ENCODE measurements at places on chromosomes 12 and 14.
A peak's percentile ranks its signal among the peaks of the same experiment; 100 is the strongest.

DNA sequence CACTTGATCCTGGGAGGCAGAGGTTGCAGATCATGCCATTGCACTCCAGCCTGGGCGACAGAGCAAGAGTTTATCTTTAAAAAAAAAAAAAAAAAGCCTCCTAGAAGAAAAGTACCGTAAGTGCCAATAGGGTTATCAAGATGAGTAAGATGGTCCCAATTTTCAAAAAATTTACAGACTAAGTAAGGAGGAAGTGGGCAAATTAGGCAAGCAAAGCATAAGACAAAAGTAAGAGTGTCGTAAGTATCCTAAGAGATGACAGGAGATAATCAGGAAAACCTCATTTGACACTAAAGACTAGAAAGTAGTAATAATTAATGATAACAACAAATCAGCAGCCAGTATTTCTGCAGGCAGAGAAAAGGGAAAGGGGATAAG is 12.2 kb downstream of the PYM1 start:
- no peak for DNase-seq

GRCh38 chr12:85920324-85920947 is 46.3 kb downstream of the NTS start:
- peak; percentile 6 for DNase-seq

DNA sequence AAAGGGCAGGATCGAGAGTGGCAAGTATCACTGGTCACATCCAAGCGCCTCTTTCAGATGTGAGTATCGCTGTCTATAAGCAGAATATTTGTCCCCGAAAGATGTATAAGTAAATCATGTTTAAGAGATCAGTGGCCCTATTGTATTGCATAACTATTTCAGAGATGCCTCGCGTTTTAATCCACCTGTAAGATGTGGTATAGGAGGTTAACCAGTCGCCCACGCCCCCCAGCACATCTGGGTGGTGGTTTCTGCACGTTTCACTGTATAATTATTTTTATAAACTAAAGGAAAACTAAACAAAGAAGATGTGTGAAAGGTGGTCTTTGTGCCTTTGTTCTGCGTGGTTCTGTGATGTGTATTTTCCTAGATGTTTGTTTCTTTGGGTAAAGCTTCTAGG is 28.9 kb downstream of the RIMBP2 start:
- no peak for DNase-seq

DNA sequence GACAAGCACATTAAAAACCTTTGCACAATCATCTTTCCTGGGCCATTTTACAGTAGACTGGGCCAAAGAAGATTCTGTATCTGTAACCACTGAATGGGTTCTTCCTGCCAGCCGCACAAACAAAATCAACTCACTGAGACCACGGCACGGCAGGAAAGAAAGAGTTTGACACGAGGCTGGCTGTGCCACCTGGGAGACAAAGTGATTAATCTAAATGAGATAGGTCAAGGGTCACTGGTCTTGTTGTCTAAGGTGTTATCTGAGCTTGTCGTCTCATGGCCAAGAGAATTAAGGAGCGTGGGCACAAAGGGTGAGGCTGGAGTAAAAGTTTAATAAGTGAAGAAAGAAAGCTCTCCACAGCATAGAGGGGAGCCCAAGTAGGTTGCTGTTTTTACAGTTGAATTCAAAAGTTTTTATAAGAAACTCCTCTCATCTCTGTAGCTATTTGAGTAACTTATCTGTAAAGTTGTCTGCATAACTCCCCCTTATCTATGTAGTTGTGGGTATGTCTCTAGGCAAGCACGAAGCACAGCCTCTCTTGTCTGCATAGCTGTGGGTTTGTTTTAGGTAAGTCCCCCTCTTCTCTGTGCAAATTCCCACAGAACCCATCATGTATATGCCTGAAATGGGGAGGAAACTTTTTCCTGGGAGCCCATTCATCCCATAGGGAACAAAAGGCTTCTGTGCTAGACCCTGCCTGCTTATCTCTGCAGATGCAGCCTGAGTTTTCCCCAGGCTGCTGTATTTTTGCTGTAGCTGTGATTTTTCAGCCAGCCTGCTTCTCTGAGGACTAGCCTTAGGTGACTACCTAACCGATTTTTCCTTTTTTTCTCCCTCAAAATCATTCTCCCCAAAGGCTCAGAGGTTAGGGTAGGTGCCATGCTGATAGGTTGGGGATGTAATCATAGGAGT is 1314.6 kb upstream of the TMEM132C start:
- DNase-seq = no peak

DNA sequence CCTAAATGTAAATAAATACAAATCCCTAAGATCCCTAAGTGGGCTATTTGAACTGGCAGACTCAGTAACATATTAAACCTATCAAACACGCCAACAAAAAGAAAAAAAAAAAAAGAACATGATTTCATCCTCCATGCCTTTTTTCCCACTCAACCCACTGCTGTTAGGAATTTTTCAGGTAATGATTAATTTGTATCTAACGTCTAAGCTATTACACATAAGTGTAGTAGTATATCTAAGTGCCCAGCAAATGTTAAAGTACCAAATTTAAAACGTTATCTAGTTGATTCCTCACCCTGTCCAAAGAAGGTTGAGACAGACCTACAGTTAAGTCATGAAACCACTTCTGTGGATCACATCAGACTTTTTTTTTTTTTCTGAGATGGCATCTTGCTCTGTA is 16.4 kb upstream of the ARID4A start:
- no peak for DNase-seq

- DNase-seq = no peak
These were observed 148.4 kb downstream of the RPAP3 start for GRCh38 chr12:47557386-47557785.

DNA sequence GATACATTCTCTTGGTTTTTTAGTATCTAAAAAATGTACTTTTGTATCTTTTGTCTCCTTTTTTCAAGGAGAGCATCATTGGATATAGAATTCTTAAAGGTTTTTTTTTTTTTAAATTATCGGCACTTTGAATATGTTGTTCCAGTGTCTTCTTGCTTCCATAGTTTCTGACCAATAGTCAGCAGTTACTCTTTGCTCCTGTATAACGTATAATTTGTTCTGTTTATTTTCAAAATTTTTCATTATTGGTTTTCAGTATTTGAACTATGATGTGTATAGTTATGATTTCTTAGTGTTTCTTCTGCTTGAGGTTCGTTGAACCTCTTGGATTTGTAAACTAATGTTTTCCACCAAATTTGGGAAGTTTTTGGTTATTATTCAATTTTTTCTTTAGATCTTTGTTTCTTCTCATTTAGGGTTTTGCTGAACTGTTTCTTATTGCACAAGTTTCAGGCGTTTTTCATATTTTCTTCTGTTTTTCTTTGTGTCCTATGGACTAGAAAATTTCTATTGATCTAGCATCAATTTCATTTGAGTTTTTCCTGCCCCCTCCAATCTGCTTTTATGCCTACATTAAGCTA is 93.9 kb downstream of the PLBD1 start:
- peak; percentile 1 for DNase-seq

GRCh38 chr12:47763481-47764346 is 5.0 kb upstream of the RAPGEF3 start:
- DNase-seq = no peak

GRCh38 chr14:69360438-69361108 is 37.5 kb downstream of the ERH start:
- no peak for DNase-seq

DNA sequence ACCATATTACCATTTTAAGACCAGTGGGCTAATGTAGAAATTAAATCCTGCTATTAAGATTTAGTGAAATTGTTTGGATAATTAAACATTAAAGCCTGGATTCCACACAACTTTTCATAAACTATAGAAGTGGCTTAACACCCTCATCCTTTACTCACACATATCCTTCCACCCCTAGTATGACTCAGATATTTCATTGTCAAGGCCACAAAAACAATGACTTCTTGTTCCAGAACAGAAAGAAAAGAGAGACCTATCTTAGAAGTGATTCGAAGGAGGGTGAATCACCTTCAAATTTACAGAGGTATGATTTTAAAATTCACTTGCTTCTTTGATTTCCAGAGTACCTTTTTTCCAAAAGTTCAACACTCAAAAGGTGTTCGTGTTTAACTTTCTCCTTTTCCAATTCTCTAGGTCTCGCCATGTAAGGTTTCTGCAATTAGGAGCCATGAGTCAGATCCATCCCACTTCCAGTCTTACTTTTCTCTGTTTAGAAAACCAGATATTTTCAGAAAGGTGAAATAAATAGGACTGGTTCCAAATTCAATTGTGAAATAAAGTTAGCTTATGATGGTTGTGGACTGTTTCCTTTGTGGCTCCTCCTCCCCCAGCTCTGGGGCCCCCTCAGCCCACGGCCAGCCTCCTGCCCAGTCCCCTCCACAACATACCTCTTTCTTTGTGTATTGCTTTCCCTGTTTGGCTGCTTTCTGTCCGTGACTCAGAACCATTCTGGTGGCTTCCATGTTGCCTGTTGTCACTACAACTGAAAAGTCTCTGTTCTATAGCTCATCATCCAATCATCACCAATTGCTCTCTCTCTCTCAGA is 24.6 kb upstream of the MGP start:
- DNase-seq = no peak

DNA sequence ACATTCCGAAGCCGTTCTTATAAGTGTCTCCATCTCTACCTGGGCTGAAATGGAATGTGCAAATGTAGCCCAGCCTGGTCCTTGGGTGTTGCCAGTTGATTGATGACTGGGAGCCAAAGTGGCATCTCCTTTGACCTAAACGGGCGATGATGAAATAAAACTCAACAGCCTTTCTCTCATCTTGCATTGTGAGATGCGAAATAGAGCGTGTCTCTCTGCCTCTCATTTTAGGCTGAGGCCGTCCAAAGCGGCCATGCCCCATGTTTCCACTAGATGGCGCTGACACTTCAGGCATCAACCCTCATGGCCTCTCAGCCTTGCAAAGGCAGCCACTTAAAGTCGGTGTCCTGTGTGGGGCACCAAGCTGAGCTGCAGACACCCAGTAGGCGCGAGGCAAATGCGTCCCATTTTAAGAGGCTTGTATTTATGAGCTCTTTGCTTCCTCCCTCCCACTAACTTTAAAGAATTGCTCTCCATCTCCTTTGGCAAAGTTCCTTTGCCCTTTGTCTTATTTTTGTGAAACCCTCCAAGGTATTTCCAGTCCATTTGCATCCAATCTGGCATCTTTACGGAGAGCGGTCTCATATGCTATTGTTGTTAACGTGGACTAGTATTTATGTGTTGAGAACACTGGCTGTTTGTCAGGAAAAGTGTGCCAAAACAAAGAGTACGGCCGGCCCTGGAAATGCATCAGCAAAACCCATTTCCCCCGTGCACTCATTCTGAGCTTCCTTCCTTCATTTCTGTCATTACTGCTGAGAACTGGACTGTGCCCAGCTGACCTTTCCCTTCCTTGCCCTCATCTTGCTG is 25.0 kb downstream of the GPRC5A start:
- DNase-seq = peak; percentile 94

DNA sequence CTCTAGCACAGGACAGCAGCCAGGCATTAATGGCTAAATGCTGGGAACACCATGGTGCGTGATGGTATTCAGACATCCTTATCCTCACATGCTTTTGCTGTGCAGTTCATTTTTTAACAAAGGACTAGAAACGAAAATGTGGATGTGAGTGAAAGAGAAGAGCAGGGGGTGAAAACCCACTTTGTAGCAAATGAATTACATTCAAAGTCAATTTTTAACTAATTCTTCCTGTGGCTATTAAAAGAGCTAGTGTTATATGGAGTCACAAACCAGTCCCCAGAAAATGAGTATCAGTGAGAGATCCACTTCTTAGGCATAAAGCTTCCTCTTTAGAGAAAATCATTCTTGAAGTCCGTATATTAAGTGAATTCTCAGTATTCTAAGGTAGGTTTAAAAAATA is 592.0 kb upstream of the LMO3 start:
- no peak for DNase-seq

DNA sequence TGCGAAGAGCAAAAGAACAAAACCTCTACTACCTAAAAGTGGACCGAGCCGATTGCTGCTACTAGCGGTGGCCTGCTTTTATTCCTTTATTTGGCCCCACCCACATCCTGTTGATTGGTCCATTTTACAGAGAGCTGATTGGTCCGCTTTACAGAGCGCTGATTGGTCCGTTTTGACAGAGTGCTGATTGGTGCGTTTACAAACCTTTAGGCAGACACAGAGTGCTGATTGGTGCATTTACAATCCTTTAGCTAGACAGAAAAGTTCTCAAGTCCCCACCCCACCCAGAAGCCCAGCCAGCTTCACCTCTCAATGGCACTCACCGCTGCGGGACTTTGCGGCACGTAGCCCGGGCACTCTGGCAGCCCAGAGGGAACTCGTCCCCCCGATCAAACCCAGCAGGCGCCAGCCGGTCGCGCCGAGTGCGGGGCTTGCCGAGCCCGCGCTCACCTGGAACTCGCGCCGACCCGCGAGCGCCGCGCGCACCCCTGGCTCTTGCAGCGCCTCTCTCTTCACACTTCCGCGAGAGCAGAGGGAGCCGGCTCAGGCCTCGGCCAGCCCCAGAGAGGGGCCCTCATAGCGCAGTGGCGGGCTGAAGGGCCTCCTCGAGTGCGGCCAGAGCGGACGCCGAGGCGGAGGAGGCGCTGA is 8.7 kb upstream of the FGD4 start:
- DNase-seq = no peak

GRCh38 chr12:60191676-60192359 is 596.0 kb downstream of the SLC16A7 start:
- no peak for DNase-seq

GRCh38 chr12:86186449-86186848 is 69.7 kb downstream of the MGAT4C start:
- no peak for DNase-seq

DNA sequence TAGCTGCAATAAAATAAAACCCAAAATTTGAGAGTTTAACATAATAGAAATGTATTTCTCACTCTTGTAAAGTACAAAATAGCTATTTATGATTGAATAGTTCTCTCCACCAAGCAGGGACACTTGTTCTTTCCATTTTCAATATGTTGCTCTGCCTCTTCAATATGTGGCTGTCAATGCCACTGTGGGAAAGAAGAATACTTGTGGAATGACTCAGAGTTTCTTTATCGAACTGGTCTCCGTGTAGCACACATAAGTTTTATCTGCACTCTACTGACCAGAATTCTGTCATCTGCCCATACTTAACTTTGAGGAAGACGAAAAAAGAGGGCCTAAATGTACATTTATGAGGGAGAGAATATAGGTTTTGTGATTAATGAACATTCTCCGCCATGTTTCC is 256.9 kb downstream of the ATXN7L3B start:
- DNase-seq = no peak

DNA sequence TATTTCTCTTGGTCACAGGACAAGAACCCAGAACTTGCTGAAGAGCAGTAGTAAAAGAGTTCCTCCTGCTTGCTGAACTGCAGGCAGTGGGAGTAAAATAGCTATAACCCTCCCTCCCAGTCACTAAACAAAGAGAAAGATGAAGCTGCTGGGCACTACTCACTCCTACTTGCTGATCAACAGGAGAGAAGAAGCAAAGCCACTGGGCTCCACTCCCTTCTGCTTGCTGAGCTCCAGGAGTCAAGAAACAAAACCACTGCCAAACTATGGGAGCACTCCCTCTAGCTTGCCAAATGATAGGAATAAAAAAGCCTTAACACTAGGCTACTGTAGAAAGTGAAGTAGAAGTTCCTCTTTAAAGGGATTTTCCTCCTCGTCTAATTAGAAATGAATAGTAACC is 155.3 kb downstream of the RASSF9 start:
- DNase-seq = no peak

All from muscle of arm (tissue), 14 donors.